NB4 (cell line): ENCODE measurements at places on chromosomes 6 and 20.

DNA sequence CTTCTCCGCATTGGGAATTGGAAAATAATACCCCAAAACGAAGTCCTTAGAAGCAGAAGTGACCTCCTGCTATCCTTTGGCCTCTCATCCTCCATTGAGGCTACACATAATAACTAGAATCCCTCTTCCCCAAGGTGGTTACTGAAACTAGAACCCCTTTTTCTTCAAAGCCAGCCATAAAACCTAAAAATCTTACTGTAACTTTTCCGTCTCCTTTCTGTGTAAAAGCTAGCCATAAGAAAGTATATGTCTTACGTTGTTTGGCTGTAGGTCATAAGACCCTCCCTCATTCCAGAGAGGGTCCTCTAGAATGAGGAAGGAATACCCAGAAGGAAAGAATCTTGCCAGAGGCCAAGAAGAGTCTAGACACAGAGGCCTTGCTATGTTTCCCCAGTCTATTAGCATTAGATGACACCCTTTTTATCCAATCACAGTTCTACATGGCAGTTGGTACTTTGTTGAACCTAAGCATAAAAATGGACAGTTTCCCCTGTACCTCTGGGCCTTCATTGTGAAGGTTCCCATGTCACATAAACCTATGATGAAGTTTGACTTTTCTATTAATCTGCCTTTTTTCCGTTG, 133.9 kb upstream of the BTN3A2 start:
- DNase-seq: no peak

- DNase-seq: no peak
These were observed 72.2 kb downstream of the SASH1 start for GRCh38 chr6:148414836-148415235.

- DNase-seq: no peak
These were observed 17.5 kb downstream of the AGPAT4 start for GRCh38 chr6:161256407-161256806.

GRCh38 chr6:137775720-137776119, 91.3 kb upstream of the TNFAIP3 start:
- no peak for DNase-seq

GRCh38 chr6:155782739-155783459, 327.3 kb upstream of the NOX3 start:
- DNase-seq: no peak

DNA sequence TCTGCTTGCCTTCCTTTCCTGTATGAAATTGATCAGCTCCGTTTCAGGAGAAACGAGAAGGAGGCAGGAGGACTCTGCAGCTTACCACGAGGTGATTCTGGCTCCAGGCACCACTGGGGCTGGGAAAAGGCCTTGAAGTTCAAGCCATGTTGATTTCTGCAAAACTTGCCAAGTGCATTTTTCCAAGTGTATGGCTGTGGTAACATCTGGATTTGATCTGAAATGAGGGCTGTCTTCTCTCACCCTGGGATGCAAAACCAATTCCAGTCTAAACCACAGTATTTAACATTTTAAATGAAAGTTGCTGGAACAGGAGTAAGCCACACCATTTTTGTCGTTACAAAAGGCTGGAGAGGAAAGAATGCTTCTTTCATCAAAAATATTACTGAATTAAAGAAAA, 36.1 kb upstream of the FAM210B start:
- DNase-seq: no peak

DNA sequence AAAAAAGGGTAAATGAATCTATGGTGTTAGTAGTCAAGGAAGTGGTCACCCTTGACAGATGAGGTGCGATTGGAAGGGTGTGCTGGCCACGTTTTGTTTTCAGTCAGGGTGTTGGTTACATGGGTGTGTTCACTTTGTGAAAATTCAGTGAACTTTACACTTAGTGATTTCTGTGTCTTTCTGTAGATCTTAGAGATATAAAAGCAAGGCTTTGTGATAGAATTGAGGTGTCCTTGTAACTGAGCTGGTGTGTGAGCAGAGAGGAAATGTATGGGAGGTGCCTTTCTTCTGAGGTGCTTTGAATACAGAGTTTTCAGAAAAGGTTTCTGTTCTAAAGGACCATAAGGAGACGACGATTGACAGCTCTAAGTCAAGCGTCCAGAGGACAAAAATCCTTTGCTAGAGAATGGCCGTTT, 90.5 kb downstream of the SAMD3 start:
- DNase-seq: no peak

- DNase-seq: no peak
These were observed 102.2 kb downstream of the RTN4IP1 start for GRCh38 chr6:106527117-106527516.

- DNase-seq: no peak
These were observed 88.5 kb downstream of the RPS12 start for GRCh38 chr6:132902901-132903300.

DNA sequence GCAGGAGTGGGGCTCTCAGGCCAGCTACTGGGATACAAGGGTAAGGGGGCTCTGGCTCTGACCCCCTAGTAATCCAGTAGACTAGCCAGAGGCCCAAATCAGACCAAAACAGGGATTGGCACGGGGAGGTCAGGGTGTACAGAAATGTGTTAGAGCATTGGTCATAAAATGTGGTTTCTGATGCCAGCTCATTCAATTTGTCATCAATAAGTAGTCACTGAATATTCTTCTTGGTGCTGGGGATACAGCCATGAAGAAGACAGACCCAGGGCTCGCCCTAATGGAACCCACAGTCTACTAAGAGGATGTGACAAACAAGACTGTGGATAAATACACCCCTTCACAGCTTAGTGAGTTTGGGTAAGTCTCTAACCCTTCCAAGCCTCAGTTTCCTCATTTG, 11.1 kb downstream of the MAP1LC3A start:
- DNase-seq: no peak

DNA sequence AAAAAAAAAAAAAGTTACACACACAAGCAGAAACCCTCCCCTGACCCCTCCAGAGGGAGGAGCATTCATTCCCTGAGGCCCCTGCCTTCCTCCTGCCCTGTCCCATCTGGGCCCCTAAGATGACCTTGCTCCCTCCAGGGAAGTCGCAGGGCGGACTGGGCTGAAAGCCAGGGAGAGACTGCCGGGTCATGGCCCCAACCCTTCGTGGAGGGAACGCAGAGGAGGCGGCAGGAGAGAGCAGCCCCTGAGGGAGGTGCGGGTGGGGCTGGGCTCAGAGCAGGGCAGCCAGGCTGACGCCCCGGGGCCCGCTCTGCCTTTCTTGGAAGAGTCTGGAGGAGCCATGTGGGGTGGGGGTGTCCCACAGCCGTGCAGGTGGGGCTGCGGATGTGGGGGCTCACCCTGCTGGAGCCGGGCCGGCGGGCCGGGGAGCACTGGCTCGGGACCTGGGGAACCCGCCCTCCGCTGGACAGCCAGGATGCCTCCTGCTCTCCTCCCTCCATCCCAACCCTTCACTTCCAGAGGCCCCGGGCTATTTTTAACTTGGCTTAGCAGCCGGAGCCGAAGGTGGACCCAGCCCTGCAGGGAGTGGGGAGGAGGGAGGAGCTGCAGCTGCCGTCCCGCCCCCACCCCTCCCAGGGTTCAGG, 15.0 kb upstream of the ABHD16B start:
- DNase-seq: peak; percentile 46

DNA sequence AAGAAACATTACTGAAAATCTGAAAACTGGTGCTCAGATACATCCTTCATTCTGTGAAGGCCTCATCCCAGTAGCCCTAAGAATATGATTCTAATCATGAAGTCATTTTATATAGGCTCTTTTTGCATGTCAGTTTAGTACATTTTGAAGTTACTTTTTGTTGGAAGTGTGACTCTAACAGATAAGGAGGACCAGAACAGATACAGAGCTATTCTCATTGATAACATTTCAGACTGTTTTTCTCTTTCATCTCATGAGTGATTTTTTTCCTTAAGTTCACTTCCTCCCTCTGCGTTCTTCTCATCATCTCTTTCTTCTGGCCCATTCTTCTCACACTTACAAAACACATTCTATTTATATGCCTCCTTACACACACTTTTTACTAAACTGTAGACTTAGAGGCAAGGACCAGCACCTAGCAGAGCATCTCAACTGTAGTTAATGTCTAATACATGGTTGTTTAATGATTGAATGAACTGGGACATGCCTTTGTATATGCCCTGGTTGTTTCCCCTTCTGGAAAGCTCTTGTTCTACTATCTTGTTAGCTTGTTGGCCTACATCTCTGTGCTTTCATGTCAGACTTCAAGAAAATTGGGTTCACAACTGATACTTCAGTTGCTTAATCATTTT, 8.7 kb downstream of the CTNNBL1 start:
- DNase-seq: no peak

- DNase-seq: no peak
These were observed 100.0 kb upstream of the CARMIL1 start for GRCh38 chr6:25179051-25179778.

DNA sequence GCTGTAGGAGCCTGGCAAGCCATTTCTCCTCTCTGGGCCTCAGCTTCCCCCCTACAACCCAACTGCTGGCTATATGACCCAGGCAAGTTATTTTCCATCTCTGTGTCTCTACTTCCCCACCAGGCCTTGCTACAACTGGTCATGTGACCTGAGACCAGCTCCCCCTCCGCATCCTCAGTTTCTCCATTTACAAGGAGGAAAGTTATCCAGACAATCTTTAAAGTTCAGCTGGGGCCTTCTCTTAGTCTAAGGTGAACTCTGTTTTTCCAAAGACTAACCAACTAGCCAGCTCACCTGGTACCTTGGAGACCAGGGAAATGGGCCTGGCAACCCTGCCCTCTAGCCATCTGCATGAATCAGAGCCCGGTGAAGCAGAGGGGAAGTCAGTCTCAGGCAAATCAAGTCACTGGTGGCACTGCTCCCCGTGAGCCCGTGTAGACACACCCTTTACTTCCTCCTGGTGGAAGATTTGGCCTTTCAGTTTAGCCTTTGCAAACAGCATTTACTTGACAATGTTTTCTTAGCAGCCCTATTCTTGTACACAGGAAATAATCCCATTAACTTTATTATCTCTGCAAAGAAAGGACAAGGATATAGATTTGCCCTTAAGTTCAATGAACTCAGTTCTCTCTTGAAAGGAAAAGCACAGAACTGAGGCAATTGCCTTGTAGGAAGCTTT, 157.7 kb downstream of the VEGFA start:
- DNase-seq: peak; percentile 72

DNA sequence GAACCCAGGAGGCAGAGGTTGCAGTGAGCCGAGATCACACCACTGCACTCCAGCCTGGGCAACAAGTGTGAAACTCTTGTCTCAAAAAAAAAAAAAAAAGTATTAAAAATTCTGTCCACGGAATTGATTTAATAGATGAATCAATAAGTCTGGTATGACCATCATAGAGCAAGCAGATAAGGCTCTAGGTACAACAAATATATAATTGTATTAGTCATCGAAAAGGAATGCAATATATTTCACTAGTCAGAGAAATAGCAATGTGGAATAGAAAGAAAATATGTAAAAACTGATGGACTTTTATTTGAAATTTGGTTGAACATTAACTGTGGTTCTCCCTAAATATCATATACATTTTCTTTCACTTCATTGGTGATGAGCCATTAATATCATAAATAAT, 476.8 kb upstream of the AGPAT4 start:
- no peak for DNase-seq
